ENCODE measurements at places on chromosomes 3 and 15.

DNA sequence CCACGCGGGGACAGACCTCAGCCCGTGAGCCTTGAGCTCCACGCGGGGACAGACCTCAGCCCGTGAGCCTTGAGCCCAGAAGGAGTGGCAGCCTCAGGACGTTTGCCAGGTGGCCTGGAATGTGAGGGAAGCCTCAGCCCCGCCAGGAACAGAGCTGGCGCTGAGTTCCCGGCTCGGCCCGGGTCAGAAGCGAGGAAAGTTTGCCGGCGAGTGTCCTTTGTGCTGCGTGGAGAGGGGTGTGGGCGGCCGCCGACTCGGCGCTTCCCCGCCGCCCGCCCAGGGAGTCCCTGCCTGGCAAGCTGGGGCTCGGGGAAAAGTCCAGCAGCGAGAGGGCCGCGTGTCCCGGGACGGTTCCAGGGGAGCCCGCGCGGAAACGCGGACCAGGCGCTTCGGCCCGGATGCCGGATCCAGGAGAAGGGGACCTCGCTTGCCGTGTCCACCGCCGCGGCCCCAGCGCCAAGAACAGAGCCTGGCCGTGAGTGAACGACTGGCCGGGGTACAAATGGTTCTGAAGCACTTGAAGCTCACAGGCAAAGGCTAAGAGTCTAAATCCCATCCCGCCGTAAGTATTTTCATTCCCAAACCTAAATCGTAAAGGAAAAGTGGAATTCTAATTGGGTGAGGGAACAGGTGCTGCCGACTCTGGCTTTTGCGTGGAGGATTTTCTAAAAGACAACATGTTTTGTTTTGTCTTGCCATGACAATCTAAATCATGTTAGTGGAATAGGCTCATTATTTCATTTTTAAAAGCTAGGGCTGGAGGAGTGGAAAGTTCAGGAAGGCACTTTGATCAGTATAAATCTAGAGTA lies 1.7 kb downstream of the LRRN1 start:
- no peak for DNase-seq

DNA sequence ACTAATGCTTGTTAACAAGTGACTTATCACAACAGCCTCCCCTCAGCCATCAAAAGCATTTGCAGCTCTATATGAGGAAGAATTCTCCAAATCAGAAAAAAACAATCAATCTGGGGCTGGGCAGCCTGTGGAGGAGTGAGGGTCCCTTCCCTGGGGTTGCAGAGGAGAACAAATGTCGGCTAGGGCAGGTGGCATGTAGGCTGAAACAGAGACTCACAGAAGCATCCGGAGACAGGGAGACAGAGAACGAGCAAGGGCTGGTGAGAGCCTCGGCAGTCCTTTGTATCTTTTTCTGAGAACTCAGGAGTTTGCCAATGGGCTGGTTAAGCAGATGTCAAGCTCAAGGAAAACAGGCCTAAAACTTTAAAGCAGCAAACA lies 15.8 kb downstream of the ITGA11 start:
- no peak for DNase-seq

GRCh38 chr15:60399931-60400330 lies 2.1 kb upstream of the ANXA2 start:
- DNase-seq, result no peak

GRCh38 chr3:72665701-72666446 lies 182.4 kb downstream of the SHQ1 start:
- DNase-seq, result no peak

DNA sequence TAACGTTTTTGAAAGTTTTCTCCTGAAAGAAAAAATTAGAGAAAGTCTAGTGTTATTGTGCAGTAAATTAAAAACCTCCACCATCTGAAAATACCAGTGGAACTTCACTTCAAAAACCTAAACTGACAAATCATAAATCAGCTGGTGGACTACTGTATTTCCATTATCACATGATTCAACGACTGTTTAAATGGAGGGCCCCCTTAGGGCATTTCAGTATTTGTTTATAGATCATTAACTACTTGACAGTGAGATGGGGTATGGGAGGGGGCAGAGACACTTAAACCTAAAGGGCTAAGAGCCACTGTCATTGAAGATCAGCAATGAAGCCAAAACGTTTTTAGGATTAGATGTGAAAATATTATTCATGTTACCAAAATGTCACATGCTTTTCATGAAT lies 8.8 kb upstream of the C15orf61 start:
- no peak for DNase-seq

DNA sequence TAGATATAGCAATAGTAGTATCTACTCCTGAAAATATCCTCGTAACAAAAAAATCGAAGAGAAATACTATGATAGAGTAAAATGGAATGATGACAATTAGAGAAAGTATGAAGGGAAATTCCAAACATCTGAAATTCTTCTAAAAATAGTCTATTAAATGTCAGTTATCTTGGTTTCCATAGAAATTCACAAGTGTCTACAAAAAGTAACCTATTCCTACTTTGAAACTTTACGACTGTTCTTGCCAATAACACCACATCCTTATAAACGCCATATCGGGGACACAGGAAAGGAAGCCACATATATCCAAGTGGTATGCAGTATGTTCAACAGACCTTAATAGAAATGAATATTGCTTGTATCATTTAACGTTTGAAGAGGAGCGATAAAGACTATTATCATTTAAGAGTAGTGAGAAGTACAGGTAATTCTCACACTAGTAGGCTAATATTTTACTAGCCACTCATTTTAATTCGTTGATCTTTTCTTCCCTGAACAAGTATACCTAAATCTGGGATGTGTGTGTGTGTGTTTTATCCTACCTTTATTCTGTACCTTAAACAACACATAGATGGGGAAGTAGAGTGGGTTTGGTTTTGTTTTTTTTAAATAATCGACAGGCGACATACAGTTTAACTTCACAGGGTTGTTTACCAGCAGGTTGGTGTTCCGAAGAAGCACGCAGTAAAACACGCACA lies 1.2 kb downstream of the GPR176 start:
- no peak for DNase-seq

All from iPS DF 19.7 (cell line).